ENCODE measurements at places on chromosomes 5 and 9.

DNA sequence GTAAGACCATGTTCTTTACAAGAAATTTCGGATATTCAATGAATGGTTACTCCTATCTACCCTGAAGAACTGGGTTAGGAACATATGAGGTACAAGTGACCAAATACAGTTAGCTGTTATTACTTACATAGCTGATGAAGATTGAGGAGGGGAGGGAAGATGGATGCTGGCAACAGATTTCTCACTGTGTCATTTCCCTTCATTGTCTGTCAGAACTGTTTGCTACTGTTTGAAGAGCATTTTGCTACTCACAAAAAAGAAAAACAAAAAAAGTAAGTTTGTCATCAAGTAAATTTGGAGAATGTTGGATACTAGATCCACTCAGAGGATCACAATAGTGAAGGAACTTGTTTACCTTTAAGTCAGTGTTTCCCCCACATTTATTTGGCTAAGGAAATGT is 53.7 kb downstream of the ENC1 start:
- DNase-seq, result no peak

- DNase-seq, result no peak
Observed at GRCh38 chr5:169873642-169874041, 106.7 kb downstream of the INSYN2B start.

GRCh38 chr5:90473396-90474234 is 956 bp downstream of the MBLAC2 start:
- no peak for DNase-seq

DNA sequence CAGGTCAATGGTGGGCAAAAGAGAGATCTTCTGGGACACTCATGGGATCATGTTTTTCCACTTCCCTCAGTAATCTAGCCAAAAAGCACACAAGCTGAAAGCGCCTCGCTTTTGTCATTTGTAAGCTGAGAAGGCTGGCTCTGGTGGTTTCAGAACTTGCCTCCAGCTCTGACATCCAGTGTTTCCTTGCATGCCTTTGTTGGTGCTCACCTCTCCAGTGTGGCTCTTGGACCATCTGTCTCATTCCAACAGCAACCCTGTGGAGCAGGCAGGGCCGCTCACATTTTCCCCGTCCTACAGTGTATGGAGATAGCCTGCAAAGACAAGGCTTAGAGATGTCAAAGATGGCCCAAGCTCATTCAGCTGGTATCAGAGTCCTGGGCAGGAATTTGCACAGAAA is 160.8 kb upstream of the KLF4 start:
- no peak for DNase-seq

GRCh38 chr5:138096363-138096762 is 12.5 kb downstream of the WNT8A start:
- DNase-seq, result no peak

GRCh38 chr9:34205102-34205501 is 26.3 kb downstream of the UBAP1 start:
- no peak for DNase-seq

- DNase-seq, result no peak
Observed at GRCh38 chr9:76215066-76215465, 179.2 kb downstream of the RFK start.

- no peak for DNase-seq
Observed at GRCh38 chr9:13557746-13558145, 278.3 kb upstream of the MPDZ start.

DNA sequence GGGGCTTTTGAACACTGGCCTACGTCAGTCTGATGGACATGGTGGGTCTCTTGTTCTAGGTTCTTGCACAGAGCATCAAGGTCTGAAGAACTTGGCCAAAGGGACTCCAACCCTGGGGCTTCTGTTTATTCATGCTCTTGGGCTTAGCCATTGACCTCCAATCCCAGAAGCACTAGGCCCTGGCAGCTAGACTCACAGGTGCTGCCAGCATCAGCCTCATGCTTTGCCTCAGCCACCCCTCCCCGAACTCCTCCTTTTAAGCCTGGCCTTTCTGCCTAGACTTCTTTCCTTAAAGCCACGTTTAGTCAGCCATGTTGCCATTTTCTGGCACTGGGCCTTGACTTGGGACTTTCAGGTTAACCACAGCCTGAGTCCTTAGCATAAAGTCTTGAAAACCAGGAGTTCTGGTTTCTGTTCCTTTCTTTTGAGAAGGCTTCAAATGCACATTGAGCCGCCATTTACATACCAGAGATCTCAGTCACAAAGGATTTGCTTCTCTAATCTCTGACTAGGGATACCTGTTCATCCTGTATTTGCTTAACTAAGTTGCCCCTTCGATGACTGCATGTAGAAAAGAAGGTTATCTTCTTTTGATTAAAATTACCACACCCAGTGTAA is 54.7 kb downstream of the ANGPTL2 start:
- DNase-seq, result no peak

DNA sequence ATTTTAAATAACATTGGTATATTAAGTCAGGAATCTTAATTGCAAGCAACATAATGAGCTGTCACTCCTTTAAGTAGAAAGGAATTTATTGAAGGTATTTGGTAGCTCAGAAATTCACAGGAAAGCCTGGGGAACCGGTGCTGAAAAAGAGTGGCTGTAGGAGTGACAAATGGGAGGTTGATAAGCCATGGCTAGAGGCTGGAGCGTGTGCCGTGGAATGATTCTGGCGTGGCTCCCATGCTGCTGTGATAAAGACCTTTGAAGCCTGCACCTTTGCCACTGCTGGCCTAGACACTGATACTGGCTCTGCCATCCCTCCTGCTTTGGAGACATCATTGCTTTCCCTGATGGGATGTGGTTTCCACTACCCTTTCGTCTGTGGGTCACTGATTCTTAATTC is 65.7 kb upstream of the ATG10 start:
- no peak for DNase-seq

- no peak for DNase-seq
Observed at GRCh38 chr5:65952259-65952658, 25.9 kb downstream of the ERBIN start.

DNA sequence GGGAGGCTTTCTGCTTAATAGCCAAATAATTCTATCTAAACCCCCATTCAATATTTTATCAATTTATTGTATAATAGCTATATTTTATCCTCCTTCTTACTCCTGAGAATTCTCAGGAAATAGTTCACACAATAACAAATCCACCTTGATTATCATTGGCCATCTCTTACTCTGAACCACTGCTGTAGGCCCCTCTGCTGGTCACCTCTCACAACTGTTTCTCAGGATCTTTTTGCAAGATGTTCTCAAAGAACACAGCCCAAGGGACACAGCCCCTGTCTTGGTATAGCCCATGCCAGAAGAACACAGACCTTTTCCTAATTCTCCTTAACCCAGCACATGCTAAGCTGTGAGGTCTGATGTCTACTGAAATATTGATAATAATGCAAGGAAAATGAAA is 74.9 kb upstream of the HTR4 start:
- DNase-seq, result no peak

- no peak for DNase-seq
Observed at GRCh38 chr9:89465001-89465451, 32.9 kb downstream of the SEMA4D start.

DNA sequence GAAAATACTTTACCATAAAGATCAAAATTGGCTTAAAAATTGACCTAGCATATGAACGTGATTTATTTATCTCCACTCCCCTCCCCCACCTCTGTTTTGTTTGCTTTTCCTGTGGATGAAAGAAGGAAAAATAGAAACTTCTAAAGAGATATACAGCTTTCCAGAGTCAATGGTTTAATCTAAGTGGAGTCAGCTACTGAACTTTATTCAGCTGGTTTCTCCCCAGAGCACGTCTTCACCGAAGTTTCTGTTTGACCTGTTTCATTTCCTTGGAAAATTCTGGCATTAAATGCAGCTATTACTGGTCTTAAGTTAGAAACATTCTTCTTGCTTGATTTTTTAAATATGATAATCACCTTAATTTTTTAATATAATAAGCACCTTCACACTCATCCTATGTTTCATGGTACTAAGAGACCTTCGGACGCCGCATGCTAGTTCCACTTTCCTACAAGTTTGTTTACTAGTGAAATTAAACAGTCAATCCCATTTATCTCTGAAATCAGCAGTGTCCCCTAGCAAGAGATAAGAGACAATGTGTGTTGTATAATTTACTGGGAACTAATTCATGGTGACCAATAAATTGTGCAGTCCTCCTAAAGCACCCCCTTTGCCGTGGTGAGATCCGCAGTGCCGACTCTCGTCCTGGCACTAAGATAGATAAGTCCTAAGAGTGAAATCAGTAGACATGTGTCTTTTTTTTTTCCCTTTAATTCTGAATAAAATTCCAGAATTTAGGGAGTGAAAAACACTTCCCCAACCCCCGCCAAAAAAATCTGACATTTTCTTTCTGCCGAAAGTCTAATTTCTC is 89.9 kb downstream of the ARL15 start:
- no peak for DNase-seq

GRCh38 chr5:167242701-167243100 is 1048.7 kb upstream of the WWC1 start:
- DNase-seq, result no peak

- DNase-seq, result no peak
Observed at GRCh38 chr9:116276651-116277121, 123.1 kb downstream of the PAPPA start.

GRCh38 chr9:117963493-117964090 is 259.4 kb downstream of the TLR4 start:
- DNase-seq, result no peak

DNA sequence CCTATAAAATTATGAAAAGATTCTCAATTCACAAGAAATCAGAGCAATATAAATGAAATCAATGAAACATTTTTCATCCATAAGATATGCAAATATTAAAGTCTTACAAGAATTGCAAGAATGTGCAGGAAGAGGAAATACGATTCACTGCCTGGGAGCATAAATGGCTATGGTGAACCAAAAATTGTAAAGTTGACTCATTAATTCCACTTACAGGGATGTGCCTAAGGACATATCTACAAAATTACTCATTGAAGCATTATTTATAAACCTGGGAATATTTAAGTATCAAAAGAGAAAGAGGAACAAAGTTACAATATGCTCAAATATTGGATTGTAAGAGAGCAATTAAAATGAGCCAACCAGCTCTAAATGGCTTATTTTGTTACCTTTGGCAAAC is 6.9 kb upstream of the NIPSNAP3A start:
- no peak for DNase-seq

- DNase-seq, result no peak
Observed at GRCh38 chr9:138051586-138052321, 174.2 kb downstream of the CACNA1B start.

GRCh38 chr5:179340465-179340864 is 4.8 kb downstream of the ADAMTS2 start:
- DNase-seq, result no peak

GRCh38 chr5:122707796-122708195 is 67.1 kb upstream of the SNX2 start:
- no peak for DNase-seq

DNA sequence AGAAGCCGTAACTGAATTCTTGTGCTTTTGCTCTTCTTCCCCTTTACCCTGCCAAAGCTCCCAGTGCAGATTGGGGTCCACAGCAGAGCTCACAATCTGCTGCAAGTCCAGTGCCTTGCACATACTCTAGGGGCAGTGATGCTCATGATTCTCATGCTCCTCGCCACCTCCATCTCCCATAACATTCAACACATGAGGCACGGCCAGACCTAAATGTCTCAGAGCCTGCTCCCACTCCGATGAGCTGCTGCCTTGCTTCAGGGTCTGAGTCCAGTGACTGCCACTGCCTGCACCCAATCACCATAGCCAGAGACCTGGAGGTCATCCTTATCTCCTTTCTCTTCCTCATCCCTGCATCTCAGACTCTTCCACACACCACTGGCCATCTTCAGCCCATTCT is 10.5 kb downstream of the CSF1R start:
- DNase-seq, result no peak

DNA sequence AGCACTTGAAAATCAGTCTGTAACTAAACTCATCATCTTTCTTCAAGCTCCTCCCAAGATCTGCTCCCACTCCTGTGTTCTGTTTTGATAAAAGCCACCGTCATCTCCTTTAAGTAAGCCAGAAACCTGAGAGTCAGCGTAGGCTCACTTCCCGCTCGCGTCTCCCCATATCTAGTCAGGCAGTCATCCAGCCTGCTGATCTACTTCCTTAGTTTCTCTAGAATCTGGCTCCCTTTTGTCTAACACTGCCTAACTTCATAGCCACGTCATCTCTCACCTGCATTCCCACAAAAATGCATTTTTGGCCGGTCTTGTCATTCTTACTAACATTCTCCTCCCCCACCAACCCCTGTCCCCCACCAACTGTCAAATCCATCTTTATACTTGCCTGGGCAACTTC is 3.0 kb upstream of the TJP2 start:
- no peak for DNase-seq

DNA sequence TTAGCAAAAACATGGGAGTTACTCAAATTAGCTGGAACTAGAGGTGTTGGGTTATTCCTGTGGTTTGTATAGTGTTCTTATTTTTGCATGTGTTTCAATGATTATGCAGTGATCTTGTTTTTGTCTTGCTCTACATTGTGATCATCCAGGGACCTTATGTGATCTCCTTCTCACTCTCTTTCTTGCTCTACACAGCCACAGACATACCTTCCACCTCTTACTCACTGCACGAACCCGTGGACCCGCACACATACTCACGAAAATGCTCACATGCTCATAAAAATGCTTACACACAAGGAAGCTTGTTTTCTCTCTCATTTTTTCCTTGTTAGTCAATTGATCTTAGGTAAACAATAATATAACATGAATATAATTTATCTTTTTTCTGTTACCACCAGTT is 187.1 kb downstream of the KDM4C start:
- DNase-seq, result no peak

DNA sequence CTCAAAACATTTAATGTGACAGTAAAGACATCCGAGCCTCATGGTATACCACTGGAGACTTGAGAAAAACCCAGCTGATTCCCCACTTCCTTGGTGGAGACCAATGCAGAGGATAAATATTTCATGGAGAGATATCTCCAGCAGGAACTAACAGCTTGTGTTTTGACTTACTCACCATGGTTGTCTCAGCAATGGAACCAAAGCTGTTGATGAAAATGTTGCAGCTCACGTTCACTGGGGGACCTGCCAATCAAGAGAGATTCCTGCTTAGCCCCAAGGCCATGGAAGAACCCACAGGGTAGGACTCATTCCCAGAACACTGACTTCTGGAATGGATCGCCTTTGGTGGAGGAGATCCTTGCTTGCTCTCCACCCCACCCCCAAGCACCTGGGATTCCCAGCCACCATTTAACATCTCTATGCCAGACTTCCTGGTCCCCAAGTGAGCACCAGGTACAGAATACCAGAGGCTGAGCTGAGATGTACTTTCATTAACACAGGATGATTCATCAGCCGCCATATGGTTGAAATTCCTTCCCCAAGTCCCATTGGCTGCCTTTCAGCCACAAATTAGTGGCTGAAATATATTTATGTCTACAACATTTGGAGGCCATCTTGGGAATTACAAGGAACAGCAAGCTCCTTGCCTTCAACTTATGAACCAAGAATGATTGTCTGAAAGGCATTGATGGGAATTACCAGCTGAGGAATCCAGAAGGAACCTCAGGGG is 37.9 kb downstream of the GLRA1 start:
- DNase-seq, result no peak

- DNase-seq, result no peak
Observed at GRCh38 chr9:89491694-89492093, 6.2 kb downstream of the SEMA4D start.

DNA sequence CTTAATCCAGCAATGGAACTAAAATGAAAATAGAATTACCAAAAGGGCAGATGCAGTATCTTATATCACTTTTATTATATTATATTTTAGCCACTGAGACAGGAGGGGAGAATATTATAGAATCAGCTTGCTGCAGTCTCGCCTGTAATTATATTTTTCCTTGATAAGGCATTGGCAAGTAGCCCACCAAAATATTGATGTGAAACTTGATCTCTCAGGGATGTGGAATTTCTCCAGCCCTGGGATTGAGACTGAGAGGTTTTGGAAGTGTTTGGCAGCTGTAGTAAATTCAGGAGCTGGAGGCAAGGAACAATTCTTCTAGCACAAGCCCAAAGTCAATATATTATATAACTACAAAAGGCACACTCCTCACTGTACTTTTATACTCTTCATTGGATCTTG is 142.1 kb upstream of the ADAMTSL1 start:
- no peak for DNase-seq
